ENCODE measurements at places on chromosomes 2 and 18.

- no peak for DNase-seq
Observed at GRCh38 chr2:222362336-222362735, 62.0 kb upstream of the SGPP2 start.

DNA sequence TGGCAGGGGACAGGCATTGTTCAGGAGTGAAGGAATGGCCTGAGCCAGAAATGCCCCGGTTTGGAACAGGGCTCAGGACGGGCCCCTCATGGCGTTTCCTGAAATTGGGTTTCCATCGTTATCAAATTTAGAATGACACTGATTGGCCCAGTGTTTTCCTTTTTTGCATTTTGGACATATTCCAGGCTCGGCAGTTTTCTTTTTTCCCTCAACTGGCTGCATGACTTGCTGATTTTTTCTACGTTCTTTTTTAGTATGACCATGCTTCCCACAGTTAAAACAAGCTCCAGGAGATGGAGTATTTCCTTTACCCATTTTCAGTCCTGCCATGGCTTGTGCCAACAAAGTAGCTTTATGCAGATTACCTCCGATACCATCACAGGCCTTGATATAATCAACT lies 20.4 kb upstream of the LYG2 start:
- DNase-seq, result no peak

- no peak for DNase-seq
Observed at GRCh38 chr2:3959372-3959771, 256.0 kb downstream of the DCDC2C start.

DNA sequence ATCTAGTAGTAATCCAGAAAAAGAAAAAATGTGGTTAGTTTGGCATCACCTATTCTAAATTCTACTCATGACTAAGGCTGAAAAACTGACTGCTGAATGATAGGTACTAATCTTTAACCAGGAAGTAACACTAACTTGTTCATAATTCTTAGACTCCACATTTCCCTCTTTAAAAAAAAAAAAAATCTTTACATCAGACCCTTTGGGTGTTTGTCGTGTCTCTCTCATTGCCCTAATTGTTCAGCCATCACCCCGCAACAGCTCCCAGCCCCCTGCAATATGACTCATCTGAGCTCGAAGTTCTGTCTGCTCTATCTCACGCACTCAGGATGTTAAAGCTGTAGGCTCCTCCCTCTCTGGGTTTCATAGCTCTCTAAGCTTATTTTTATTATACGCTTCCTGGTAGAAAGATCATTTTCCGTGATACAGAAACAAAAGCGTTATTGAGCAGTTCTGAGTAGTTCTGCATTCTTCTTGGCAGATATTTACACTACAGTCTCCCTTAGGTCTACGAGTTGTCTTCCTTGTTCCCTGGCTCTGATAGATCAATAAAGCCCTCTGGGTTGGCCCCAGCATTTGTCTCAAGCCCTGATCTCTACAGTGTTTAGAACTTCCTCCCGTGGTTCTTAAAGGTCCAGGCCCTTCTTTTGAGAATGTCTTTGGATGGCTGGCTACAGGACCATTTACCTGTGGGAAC lies 95.6 kb downstream of the TNFRSF11A start:
- DNase-seq, result no peak

DNA sequence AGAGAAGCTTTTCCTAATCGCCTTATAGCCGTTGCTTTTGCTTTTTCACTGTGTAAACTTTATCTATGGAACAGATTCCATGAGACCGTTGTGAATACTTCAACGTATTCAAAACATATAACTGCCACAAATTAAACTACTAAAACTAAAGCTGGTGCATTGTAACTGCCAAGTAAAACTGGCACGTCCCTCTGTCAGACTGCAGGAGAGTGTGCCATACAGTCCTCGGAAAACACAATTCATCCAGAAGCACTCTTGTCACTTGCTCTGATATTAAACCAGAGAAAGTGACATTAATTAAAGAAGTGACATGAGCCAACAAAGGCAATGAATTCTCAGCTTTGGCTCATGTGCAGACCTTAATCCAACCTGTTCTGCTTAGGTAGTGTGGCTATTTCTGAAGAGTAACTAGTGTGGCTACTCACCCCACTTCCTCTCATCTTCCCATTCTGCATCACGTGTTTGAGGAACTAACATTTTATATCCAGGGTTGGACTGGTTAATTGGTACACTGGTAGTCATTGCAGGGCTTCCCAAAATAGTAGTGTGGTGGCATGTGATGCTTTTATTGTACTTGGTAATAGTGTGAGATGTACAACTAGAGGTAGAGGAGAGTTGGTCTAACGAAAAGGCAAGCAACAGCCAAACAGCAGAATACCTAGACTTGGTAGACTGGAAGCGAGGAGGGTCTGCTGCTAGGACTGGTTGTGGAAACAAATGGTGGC lies 9.7 kb downstream of the VRK2 start:
- DNase-seq, result no peak

DNA sequence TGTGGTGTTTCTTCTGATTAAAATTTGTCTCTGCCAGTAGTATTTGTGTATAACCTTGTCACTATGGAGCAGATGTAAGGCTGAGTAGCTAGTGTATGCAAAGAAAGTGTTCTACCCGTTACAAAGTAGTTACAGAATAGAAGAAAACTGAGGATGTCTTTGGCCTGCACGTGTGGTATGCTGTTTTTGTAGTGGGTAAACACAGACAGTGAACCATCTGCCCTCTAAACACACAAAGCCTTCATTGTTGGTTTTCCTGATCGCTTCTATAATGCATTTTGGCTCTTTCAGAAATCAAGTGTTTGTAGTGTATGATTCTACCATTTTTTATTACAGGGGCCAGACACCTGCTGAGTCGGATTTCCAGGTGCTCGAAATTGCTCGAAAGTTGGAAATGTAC lies 61.5 kb downstream of the FARP2 start:
- DNase-seq, result no peak

GRCh38 chr2:33411765-33412164 lies 64.7 kb upstream of the RASGRP3 start:
- DNase-seq, result no peak

- DNase-seq, result peak; percentile 19
Observed at GRCh38 chr18:55546851-55547704, 40.9 kb downstream of the TCF4 start.

- no peak for DNase-seq
Observed at GRCh38 chr2:71608441-71608840, 155.1 kb downstream of the DYSF start.

GRCh38 chr2:234278556-234279255 lies 218.2 kb downstream of the ARL4C start:
- DNase-seq, result no peak

DNA sequence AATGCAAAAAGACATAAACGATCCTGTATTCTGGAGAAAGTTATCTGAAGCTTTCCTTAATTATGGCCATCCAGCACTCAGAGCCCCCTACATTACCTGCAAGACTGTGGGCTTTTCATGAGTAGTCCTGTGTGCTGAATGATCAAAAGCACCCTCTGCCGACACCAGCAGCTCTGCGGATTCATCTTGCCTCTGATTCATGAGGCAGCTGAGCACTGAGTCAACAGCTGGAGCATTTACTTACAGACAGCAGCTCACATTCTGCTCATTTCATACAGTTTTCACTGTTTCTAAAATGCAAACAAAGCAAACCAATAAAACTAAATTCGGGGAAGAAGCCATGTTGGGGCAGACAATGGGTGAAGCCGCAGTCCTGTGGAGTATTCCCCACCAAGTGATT lies 886.5 kb downstream of the CNTNAP5 start:
- no peak for DNase-seq

DNA sequence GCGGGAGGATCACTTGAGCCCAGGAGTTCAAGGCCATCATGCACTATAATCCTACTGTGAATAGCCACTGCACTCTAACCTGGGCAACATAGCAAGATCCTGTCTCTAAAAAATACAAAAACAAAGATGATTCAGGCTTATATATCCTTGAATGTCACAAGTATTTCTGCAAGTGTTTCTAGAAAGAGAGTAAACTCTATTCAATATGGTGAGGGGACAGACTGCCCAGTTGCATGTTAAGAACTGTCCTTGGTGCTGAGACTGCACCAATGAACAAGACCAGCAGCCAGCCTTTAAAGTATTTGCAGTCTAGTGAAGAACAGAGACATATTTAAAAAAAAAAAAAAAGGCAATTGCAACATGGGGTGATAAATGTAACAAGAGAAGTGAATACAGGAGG lies 16.4 kb downstream of the MAP3K19 start:
- no peak for DNase-seq

GRCh38 chr2:44957656-44958327 lies 16.3 kb downstream of the SIX3 start:
- DNase-seq, result no peak

DNA sequence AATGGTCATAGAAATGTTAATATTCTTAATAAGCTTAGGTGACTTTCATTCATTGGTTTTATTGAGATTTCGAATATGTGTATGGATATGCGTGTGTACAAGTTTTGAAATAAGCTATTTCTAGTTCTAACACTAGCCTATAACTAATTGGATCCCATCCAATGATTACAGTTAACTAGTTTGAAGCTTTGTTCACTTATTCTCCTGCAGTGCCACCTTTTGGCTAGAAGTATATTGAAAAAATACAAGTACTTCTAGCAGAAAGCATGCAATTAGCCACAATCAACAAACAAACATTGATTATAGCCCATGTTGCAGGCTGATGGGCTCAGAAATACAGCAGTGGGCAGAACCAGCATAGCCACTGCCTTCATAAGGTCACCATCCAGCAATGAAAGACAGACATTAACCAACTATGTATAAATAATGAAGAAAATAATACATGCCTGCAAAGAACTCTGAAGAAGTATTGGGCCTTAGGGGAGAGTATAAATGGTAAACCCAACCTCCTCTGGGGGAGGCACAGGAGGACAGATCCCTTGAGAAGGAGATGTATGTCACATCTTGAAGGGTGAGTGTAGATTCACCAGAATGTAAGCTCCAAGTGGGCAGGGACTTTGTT lies 5.1 kb upstream of the PIEZO2 start:
- DNase-seq, result no peak

GRCh38 chr2:12642332-12642731 lies 74.4 kb upstream of the TRIB2 start:
- DNase-seq, result no peak

GRCh38 chr2:173972636-173973035 lies 7.5 kb upstream of the SP3 start:
- no peak for DNase-seq

DNA sequence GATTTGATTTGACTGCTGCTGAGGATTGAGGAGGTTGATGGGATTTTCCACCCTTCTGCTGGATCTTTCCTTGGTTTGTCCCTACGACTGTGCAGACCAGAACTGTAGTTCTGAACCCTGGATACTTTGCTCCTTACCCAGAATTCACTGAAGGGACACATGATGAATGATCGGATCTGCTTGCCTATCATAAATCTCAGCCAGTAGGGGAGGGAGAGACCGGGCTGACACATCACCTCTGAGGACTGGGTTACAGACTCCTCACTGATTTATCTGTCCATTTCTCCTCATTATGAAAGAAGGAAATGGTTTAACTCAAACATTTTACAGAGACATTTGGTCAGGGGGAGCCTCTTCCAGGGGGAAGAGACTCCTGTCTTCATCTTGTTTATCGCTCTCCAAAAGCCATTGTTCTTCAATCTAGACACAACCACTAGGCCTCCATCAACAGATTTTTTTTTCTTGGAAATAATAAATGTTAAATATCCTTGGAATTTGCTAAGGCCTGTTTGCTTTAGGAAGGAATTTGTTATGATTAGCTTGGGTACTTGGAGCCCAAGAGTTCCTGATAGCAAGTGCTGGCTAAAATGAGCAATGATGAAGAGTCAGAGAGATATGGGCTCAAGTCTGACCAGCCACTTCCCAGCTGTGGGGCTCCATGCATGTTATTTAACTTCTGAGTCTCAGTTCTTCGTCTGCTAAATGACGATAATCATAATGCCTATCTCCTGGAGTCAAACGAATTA lies 925.5 kb downstream of the SLC4A3 start:
- no peak for DNase-seq

DNA sequence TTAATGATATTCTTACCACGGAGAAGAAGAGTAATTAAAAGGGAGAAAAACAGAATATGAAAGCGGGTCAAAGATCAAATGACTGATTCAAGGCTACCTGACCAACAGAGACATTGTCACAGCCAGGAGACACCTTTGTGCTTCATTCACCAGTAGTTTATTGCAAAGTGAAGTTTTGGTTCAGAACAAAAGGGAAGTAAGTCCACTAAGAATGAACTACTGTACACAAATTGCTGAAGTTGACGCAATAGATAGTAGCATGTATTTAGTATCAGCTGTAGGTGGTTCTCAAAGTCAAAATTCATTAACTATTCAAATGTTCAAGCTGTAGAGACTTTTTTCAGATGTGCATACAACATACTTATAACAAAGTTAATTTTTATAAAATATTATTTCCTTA lies 64.7 kb upstream of the COX7A2L start:
- DNase-seq, result no peak

GRCh38 chr18:29849144-29849543 lies 1193.4 kb downstream of the DSC3 start:
- DNase-seq, result no peak

GRCh38 chr18:9025091-9025838 lies 77.2 kb upstream of the NDUFV2 start:
- no peak for DNase-seq

- no peak for DNase-seq
Observed at GRCh38 chr2:121998751-121999150, 243.3 kb downstream of the TSN start.

DNA sequence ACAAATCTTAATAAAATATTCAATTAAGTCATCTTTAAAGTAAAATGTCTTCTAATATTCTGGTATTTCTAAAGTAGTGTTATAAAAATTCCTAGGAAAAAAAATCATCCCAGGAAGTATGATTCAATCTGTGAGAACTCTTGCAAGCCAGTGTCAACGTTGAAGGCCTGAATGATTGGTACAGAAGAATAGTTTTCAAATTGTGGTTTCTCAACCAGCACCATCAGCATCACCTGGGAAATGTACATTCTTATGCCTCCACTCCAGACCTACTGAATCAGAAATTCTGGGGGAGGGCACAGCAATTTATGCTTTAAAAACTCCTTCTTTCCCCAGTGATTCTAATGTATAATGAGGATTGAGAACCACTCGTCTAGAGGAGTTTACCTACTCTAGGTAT lies 62.3 kb upstream of the C2orf15 start:
- no peak for DNase-seq

DNA sequence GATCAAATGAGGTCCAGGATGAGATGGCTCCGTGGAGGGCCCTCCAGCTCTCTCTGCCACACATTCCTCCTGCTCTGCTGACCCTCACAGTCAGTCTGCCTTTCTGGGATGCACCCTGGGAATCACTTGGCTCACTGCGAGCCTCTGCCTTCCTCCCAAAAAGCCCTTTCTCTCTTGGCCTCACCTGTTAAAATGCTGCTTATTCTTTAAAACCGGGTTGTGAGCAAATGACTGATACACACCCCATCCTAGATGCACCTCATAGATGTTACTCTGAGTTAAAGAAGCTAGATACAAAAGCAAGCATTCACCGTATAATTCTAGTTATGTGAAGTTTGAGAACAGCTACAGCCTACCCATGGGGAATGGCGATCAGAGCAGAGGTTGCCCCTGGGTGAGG lies 167.7 kb upstream of the MYCN start:
- no peak for DNase-seq

- DNase-seq, result no peak
Observed at GRCh38 chr2:127917916-127918315, 32.2 kb upstream of the AMMECR1L start.

- peak; percentile 35 for DNase-seq
Observed at GRCh38 chr18:8754995-8755960, 49.9 kb downstream of the MTCL1 start.

Data from HFF-Myc (cell line).